ENCODE measurements at places on chromosomes 12 and 14. TPM values are rescaled to one million over a fixed set of nuclear protein-coding genes. Genes with fewer than 3 reads are reported as not detected.

GRCh38 chr12:53611304-53611703 lies 14.9 kb downstream of the ATF7 start:
- H3K4me3 ChIP-seq: no peak overlapping the region
- H3K27ac ChIP-seq: no peak overlapping the region
- H3K36me3 ChIP-seq: no peaks in the 10 kb centered on the region
- no peaks in the 10 kb centered on the region for H3K27me3 ChIP-seq
- no peak for DNase-seq
- no peaks in the 10 kb centered on the region for H3K4me1 ChIP-seq

DNA sequence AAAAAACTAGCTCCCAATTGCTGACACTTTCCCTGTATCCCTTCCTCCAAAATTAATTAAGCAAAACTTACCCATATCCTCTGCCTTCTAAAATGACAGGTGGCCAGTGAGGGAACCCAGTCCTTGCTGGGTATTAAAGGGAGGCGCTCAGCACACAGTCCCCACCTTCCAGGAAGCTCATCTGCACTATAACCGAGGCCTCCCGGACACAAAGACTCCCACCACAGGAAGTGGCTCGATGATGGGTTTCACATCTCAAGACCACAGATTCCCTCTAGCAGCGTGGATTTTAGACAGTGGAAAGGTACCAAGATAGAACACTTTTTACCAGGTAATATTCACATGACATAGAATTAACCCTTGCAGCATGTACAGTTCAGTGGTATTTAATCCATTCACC lies 126.8 kb upstream of the NCOR2 start:
- H3K4me3 ChIP-seq: no peak overlapping the region
- DNase-seq: no peak
- no peaks in the 10 kb centered on the region for H3K36me3 ChIP-seq

GRCh38 chr14:30271811-30272323 lies 287.1 kb upstream of the G2E3 start:
- H3K4me3 ChIP-seq: no peak overlapping the region
- no peaks in the 10 kb centered on the region for H3K36me3 ChIP-seq
- no peaks in the 10 kb centered on the region for H3K4me1 ChIP-seq

- no peaks in the 10 kb centered on the region for H3K27me3 ChIP-seq
- DNase-seq: no peak
- H3K4me3 ChIP-seq: no peak overlapping the region
Measured at GRCh38 chr12:50013361-50014147, 11.7 kb downstream of the RACGAP1 start.

DNA sequence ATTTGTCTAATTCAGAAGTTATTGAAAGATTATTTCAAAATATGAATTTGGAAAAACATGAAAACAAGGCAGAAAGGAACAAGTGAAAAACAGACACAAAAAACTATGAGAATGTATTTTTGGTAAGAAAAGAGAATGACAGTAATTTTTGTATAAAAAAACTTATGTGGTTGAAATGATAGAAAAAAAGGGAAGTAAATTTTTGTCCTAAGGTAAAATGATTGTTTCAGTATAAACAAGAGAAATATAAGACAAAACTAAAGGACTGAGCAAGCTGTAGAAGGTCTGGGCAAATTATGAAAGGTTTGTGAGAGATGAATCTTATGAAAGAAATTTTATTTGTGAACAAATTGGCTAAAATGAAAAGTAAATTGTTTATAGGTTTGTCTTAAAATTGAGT lies 44.6 kb downstream of the CEP83 start:
- no peak overlapping the region for H3K4me3 ChIP-seq
- no peak for DNase-seq
- H3K4me1 ChIP-seq: no peaks in the 10 kb centered on the region
- H3K36me3 ChIP-seq: no peaks in the 10 kb centered on the region
- no peaks in the 10 kb centered on the region for H3K27me3 ChIP-seq

BIN2 gene
- 250 TPM for total RNA-seq

All from naive thymus-derived CD4-positive, alpha-beta T cell (primary cell).